NCI-H446 (cell line): ENCODE measurements at places on chromosomes 5 and 9.

DNA sequence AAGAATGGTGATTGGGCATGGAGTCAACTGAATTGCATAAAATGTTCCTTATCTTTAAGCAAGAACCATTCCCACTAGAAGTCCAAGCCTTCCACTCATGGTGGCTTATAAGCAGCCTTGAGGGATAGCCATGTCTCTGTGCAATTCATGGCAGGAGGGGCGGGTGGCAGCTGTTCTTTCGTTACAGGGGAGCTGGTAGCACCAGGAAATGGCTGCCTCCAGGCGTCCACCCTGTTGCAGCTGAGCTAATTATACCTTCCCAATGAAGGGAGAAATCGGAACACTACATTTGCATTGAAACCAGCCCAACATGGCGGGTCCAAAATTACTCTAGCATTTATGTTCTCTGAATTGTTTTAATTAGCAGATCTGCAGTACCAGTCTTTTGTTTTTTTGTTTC lies 289.8 kb downstream of the NTRK2 start:
- no peak for DNase-seq

DNA sequence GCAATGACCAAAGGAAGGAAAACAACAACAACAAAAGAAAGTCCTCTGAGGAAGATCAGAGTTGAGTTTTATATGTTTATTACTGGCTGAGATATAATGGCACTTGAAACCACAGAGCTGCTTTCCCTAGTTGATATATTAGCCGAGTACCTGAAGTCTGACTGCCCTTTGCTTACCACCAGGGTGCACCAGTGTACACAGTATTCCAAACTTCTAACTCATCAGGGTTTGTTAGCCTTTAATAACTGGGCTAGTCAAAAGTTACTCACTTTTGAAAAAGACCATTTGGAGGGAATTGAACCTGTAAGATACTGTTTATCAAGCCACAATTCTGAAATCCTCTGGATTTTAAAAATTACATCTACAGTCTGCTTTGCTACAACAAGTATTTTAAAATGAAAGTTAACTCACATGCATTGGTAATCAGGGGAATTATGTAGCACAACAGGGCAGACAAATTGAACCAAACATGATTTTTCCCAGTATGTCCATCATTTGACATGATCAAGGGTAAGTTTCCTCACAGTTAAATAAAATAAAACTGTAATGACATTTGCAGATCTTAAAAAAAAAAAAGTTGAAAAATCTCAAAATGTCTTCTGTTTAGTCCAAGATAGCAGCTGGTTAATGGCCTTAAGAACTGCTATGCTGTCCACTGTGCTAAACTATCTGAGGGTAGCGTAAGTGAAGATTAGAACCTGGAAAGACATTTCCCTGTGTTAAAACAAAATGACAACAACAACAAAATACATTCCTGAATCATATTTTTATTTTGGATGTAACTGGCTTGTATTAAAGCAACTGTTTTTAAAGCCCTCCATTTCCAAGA lies 57.3 kb upstream of the C6 start:
- peak; percentile 66 for DNase-seq

GRCh38 chr9:132602207-132602606 lies 19.8 kb downstream of the BARHL1 start:
- DNase-seq = no peak

DNA sequence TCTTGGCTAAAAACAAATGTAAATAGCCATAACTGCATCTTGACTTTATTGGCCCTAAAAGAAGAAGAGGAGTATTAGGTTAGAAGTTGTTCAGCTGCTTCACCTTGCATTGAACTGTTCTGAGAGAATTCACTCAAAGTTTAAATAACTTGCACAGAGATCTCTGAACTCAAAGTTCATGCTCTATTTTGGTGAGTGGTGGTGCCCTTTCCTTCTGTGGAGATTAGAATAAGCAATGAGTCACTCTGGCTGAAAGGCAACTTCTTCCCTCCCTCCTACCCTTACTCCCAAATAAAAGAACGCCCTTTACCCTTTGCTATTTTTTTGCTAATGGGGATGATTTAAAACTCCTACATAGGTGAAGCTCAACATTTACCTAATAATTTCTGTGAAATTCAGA lies 48.9 kb downstream of the ERMP1 start:
- no peak for DNase-seq

DNA sequence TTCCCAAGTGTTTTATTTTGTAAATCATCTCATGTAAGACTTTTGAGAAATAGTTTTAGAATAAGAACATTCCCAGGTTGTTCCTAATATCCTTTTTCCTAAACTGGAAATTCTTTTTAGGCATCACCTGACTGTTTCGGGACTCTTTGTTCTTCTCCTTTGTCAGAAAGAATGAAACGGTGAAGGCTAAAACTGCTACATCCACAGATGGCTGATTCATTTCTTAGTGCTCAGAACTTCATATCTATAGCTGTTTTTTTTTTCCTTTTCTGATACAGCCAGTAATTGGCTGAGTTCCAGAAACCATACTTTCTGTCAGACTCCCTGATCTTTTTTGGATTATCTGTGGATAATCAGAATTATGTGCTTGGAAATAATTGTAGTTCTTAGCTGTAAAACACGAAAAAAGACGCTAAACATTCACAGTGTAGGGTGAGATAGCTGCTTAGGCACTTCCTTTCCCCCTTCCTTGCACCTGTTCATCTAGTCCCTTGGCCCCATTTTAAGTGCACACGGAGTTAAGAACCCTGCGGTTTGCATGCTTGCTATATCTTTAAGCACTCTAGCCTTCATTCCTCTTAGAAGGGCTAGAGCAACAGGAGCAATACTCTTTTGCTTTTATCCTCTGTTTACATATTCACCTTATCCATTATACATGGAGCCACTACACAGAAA lies 283.9 kb downstream of the PJA2 start:
- DNase-seq = no peak

DNA sequence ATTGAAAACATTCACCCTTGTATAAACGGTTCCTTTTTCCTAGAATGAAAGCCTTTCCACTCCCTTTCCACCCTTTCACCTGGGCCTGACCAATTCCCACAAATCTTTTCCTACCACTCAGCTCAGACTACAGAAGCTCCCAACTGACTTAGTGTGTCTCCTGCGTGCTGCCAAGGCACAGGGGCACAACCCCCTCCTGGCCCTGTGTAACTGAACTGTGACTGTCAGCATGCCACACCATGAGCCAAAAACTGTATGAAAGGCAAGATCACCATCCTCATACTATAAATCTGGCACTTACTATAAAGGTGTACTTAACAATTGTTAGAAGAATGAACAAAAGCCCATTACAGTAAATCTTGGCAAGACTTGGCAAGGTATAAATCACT lies 11.5 kb downstream of the NOL8 start:
- no peak for DNase-seq

DNA sequence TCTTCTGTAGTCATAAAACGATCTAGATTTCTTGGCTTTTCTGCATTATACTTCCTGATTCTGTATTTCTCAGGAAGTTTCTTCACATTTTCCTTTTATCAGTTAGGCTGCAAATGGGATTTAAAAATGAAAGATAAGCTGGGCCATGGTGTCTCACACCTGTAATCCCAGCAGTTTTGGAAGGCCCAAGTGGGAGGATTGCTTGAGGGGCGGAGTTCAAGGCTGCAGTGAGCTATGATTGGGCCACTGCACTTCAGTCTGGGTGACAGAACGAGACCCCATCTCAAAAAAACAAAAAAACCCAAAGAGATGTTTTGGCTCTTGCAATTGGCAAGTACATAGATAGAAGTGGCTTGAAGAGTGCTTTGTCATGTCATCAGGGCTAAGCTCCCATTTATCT lies 26.2 kb upstream of the APC start:
- no peak for DNase-seq

GRCh38 chr5:60026161-60026560 lies 132.6 kb upstream of the PDE4D start:
- DNase-seq = no peak

DNA sequence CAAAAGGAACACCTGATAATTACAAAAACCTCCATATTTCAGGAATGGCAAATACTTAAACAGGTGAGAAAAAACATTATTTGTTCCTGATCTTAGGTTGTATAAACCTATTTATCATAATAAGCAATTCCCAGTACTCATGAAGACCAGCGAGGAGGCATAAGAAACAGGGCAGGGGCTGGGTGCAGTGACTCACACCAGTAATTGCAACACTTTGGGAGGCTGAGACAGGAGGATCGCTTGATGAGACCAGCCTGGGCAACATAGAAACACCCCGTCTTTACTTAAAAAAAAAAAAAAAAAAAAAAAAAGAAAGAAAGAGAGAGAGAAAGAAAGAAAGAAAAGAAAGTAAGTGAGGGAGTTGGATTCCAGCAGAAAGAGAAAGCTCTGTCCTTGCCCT lies 21.6 kb downstream of the CCNJL start:
- no peak for DNase-seq

GRCh38 chr5:93252165-93252564 lies 328.9 kb downstream of the NR2F1-AS1 start:
- no peak for DNase-seq
